GM12891 (cell line): ENCODE measurements at places on chromosomes 5 and 9.

DNA sequence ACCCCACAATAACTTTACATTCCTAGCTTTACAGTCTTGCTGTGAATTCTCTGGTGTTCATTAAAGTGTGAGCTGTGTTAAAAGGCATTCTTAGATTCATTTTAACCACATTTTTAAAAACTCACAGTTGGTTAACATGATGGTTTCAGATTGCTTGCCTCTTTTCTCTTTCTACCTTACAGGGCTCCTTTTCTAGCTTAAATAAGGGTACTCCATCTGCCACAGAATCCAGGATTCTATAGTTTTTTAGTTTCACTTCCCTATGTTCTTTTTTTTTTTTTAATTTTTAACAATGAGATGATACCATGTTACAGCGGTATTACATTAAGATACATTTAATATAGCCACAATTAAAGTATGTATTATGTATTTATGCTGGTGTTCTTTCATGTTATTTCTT lies 3.9 kb upstream of the FBXO4 start:
- DNase-seq = no peak

GRCh38 chr5:67542479-67542878 lies 345.9 kb upstream of the CD180 start:
- DNase-seq = no peak

- DNase-seq = no peak
Measured at GRCh38 chr9:99002706-99003105, 59.0 kb downstream of the COL15A1 start.

- DNase-seq = peak; percentile 19
Measured at GRCh38 chr9:15135164-15135792, 171.7 kb downstream of the TTC39B start.
